ENCODE measurements at places on chromosomes 11 and 22. TPM values are rescaled to one million over a fixed set of nuclear protein-coding genes. Genes with fewer than 3 reads are reported as not detected.

The STX3 gene
- 4.9 TPM for polyA plus RNA-seq

The DRD4 gene
- 0.67 TPM for polyA plus RNA-seq

The MRPL17 gene
- 54.3 TPM for polyA plus RNA-seq

The F2 gene
- not detected for polyA plus RNA-seq

The NXPE4 gene
- not detected for polyA plus RNA-seq

The CTSF gene
- polyA plus RNA-seq: 31.3 TPM

The C1QTNF4 gene
- polyA plus RNA-seq: 7.6 TPM

The RGL4 gene
- polyA plus RNA-seq: 1.7 TPM

The ART1 gene
- polyA plus RNA-seq: 4.6 TPM

The KRTAP5-10 gene
- not detected for polyA plus RNA-seq

The OR51B2 gene
- not detected for polyA plus RNA-seq

The BACE1 gene
- polyA plus RNA-seq: 32.8 TPM

The GGT1 gene
- polyA plus RNA-seq: 2.2 TPM

The DHCR7 gene
- 14.6 TPM for polyA plus RNA-seq

The PTGDR2 gene
- polyA plus RNA-seq: 1.4 TPM

The EMID1 gene
- 6.6 TPM for polyA plus RNA-seq

The NNMT gene
- 36.9 TPM for polyA plus RNA-seq

The UBASH3B gene
- polyA plus RNA-seq: 6.2 TPM

The OR4A16 gene
- polyA plus RNA-seq: not detected

The DTX4 gene
- 25.4 TPM for polyA plus RNA-seq

The TSGA10IP gene
- polyA plus RNA-seq: not detected

The EFCAB6 gene
- 0.84 TPM for polyA plus RNA-seq

The PIH1D2 gene
- polyA plus RNA-seq: 0.86 TPM

The YPEL4 gene
- polyA plus RNA-seq: 1.9 TPM

The CNGA4 gene
- 0.11 TPM for polyA plus RNA-seq

The ZNRD2 gene
- polyA plus RNA-seq: 51.9 TPM

The SHISA8 gene
- not detected for polyA plus RNA-seq

The PRRG4 gene
- 0.14 TPM for polyA plus RNA-seq

The SYT9 gene
- 1.2 TPM for polyA plus RNA-seq

The VPREB1 gene
- 0.74 TPM for polyA plus RNA-seq

The CCDC116 gene
- 0.36 TPM for polyA plus RNA-seq

The LDHAL6A gene
- 0.37 TPM for polyA plus RNA-seq

The CTSW gene
- polyA plus RNA-seq: 0.92 TPM

The C22orf31 gene
- polyA plus RNA-seq: 2.0 TPM

The MS4A7 gene
- polyA plus RNA-seq: 11.5 TPM

The PARVG gene
- polyA plus RNA-seq: 4.1 TPM

The NLRP10 gene
- polyA plus RNA-seq: not detected

The PELI3 gene
- polyA plus RNA-seq: 5.4 TPM

The SLC6A5 gene
- not detected for polyA plus RNA-seq

The DEFB131B gene
- 2.2 TPM for polyA plus RNA-seq

The CCDC73 gene
- polyA plus RNA-seq: not detected

The MTA2 gene
- polyA plus RNA-seq: 41.1 TPM

The TRIM6 gene
- polyA plus RNA-seq: 1.1 TPM

The RBMXL2 gene
- not detected for polyA plus RNA-seq

The LRRC56 gene
- polyA plus RNA-seq: 4.3 TPM

The CD3D gene
- not detected for polyA plus RNA-seq

The MS4A6E gene
- not detected for polyA plus RNA-seq

Measured in muscle of back (tissue), 13 donors.